ENCODE measurements at places on chromosomes 3 and 15.

DNA sequence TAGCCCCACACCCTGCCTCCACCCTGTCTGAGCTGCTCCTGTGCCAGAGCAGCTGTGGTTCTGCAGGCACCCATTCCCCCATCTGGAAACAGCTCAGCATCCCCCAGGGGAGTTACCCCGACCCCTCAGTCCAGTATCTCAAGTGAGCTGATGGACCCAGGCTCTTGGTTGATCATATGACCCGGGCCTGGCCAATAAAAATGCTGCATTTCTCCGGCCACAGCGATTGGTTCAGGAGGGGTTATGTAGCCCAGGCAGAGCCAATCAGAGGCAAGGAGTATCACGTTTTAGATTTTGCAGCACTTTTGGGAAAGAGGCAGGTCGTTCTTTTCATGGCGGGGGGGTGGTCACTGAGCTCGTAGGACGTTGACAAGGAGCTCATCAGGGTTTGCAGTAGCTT is 120.8 kb downstream of the TPRA1 start:
- no peak for DNase-seq

GRCh38 chr3:98877132-98877531 is 24.4 kb downstream of the DCBLD2 start:
- DNase-seq = no peak

- no peak for DNase-seq
Measured at GRCh38 chr3:173892547-173892946, 495.0 kb downstream of the NLGN1 start.

DNA sequence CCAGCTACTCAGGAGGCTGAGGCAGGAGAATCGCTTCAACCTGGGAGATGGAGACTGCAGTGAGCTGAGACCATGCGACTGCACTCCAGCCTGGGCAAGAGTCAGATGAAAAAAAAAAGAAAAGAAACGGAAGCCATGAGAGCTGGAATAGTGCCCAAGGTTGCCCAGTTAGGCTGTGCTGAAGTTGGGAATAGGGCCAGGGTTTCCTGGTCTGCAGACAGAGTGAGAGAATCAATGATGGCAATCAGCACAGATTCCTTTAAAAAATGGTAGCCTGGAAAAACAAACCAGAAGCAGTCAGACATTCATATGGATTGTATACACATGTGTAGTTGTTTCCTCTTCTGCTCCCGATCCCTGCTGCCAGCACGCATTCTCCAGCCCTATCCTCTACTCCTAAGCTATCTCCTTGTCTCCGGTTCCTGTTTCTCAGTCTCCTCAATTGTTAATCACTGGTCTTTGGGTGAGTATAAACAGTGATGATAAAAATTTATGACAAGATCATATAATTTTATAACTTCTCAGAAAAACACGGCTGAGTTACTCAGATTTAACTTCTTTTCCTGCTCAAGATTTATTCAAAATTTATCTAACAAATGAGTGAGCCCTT is 316.2 kb upstream of the UMPS start:
- DNase-seq = no peak

DNA sequence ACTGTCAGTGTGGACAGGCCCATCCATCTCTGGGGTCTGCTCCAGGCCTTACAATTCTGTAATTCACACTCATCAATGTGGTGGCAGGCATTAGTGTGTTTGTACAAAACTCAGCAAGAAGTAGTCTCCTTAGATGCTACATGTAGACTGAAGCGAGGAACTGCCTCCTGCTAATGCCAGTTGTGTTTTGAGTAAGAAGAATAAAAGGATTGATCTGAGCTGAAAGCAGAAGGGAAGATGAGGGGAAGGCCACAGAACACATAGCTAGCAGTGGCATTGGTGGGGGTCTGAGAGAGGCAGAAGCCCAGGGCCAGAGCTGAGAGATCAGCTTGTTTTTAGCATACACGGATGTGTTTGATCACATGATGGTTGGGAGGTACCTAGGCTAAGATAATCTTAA is 144.1 kb downstream of the TIGIT start:
- DNase-seq = no peak
